Germinal center (tissue), 1 donor: ENCODE measurements at places on chromosomes 2 and 18.

- DNase-seq, result no peak
Observed at GRCh38 chr2:122019724-122020123, 264.3 kb downstream of the TSN start.

- DNase-seq, result no peak
Observed at GRCh38 chr2:241872313-241872642, 2.7 kb downstream of the RTP5 start.

GRCh38 chr18:926946-927345 lies 22.3 kb downstream of the ADCYAP1 start:
- no peak for DNase-seq

- peak; percentile 75 for DNase-seq
Observed at GRCh38 chr2:238158509-238159070, at the start of gene ERFE. Gene ERFE, plus strand, starts transcription at chr2:238158970. Its CDS starts 38 bp downstream, at chr2:238159008.

- DNase-seq, result no peak
Observed at GRCh38 chr2:102470168-102470567, 2.9 kb upstream of the SLC9A4 start.

GRCh38 chr2:64593035-64593655 lies 60.6 kb downstream of the SERTAD2 start:
- DNase-seq, result no peak

DNA sequence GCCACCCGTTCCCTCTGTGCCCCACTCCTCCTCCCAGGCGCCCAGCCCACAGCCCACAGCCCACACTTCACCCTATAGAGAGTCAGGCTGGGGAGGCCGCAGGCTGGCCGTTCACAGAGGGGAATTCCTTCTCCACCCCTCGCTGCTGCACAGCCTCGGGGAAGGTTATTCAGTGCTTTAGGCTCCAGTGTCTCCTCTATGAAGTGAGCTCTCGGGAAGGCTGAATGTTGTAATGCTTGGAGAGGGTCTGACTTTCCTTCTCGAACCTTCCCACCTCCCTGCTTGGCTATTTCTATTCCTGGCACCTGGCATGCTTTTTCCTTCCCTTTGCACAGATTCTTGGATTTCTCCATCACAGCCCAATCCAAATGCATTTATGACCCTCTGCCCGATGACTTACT lies 62.5 kb upstream of the SMAD7 start:
- no peak for DNase-seq

DNA sequence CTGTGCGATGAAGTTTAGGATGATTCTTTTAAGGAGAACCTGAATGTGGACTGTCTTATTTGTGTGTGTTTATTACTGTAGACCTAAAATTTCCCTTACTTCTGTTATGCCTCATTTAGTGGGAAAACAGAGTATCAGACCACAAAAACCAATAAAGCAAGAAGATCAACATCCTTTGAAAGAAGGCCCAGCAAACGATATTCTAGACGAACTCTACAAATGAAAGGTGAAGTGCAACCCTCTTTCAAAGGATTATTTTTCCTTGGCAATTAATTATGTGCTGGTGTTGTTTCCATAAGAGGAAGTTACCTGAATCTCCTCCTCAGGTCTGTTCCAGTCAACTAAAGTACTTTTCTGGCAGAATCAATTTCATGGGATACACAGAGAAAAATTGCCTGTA lies 78.6 kb downstream of the EPB41L5 start:
- no peak for DNase-seq

GRCh38 chr2:46735108-46735691 lies 180.4 kb downstream of the MCFD2 start:
- DNase-seq, result no peak

- DNase-seq, result no peak
Observed at GRCh38 chr2:159086342-159086741, 117.9 kb downstream of the TANC1 start.

GRCh38 chr18:61394983-61395382 lies 61.8 kb downstream of the CDH20 start:
- DNase-seq, result no peak

DNA sequence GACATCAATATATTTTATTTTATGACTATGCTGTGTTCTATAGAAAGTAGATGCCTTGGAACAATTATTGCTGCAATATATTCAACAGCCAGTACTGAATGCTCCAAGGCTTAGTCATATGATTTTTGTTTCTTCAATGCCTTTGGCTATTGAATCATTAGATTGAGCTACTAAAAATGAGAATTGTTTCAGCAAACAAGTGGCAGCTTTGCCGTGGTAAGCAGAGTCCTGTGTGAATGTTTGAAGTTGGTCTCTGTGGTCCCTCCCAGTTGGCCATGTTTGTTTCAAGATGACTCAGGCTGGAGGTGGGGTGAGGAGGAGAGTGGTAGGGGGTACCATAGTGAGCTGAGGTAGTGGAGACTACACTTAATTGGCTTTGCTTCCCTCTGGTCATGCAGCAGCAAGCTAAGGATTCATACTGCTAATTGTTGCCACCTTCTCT lies 198.6 kb upstream of the EPAS1 start:
- no peak for DNase-seq

GRCh38 chr2:151029406-151030157 lies 232.1 kb downstream of the RBM43 start:
- DNase-seq, result no peak

DNA sequence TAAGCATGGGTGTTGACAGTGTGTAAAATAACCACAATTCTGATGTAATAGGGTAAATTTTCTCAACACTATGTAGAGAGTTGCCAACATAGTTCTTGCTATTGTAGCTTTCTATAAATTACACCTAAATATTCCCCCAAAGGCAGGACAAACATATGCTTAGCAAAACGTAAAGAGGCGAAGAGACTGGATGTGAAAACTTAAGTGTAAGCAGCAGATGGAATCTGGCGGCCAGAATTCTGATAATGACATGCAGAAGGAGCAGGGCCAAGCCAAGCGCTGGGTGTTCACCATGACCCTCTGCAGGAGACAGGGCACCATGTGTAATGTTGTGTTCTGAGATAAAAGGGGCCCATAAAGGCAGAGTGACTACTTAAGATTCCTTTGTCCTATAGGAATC lies 105.2 kb upstream of the ZNF521 start:
- no peak for DNase-seq
